Stimulated activated CD8-positive, alpha-beta memory T cell treated with anti-CD3 and anti-CD28 coated beads, Interleukin-7, amount 100 ng/mL, for 48 hours (primary cell): ENCODE measurements at places on chromosomes 5 and 9.

GRCh38 chr9:116156621-116157314, 3.2 kb downstream of the PAPPA start:
- no peak for DNase-seq

- DNase-seq: no peak
Observed at GRCh38 chr5:68680366-68680765, 413.4 kb upstream of the SLC30A5 start.

- no peak for DNase-seq
Observed at GRCh38 chr5:92222449-92222848, 839.3 kb upstream of the ARRDC3 start.

- DNase-seq: no peak
Observed at GRCh38 chr5:26894719-26895263, 143.6 kb downstream of the CDH9 start.

DNA sequence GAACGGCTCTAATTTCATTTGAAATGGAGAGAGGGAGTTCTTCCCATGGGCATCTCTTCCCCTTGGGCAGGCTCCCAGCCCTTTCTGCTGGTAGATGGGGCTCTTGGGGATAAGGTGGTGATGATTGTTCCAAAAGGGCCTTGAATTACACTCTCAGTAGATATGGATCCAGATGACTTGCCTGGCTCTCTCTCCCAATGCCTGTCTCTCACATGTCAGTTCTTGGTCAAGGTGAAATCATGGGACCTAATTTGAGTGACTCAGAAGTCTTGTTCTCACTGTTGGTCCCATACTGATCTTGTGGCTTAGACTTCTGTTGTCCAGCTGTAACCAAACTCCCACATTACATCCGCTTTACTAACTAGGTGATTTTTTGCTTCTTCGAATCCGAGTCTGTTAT, 317.0 kb upstream of the RFX3 start:
- no peak for DNase-seq

DNA sequence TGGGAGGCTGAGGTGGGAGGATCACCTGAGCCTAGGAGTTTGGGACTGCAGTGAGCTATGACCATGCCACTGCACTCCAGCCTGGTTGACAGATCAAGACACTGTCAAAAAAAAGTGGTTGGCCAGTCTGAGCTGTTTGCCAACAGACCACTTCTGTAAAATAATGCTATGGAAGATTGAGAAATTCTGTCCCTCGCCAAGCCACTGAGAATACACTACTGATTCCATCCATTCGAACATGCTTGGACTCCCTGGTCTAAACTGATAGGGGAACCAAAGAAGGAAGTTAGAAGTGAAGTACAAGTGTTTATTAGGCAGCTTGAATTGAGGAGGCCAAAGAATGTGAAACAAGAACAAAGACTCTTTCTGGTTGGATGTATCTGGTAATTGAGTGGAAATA, 27.2 kb downstream of the ENC1 start:
- DNase-seq: no peak

- no peak for DNase-seq
Observed at GRCh38 chr9:70135176-70135575, 91.5 kb downstream of the MAMDC2 start.

DNA sequence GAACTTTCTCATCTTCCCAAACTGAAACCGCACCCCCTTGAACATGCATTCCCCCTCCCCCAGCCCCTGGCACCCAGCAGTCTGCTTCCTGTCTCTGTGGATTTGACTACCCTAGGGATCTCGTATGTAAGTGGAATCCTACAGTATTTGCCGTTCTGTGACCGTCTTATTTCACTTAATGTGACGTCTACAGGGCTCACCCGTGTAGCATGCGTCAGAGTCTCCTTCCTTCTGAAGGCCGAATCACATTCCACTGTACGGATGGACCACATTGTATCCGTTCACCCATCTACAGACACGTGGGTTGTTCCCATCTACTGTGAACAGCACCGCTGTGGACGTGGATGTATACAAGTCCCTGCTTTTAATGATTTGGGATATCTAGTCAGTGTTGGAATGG, 4.5 kb downstream of the PRRX2 start:
- DNase-seq: no peak

DNA sequence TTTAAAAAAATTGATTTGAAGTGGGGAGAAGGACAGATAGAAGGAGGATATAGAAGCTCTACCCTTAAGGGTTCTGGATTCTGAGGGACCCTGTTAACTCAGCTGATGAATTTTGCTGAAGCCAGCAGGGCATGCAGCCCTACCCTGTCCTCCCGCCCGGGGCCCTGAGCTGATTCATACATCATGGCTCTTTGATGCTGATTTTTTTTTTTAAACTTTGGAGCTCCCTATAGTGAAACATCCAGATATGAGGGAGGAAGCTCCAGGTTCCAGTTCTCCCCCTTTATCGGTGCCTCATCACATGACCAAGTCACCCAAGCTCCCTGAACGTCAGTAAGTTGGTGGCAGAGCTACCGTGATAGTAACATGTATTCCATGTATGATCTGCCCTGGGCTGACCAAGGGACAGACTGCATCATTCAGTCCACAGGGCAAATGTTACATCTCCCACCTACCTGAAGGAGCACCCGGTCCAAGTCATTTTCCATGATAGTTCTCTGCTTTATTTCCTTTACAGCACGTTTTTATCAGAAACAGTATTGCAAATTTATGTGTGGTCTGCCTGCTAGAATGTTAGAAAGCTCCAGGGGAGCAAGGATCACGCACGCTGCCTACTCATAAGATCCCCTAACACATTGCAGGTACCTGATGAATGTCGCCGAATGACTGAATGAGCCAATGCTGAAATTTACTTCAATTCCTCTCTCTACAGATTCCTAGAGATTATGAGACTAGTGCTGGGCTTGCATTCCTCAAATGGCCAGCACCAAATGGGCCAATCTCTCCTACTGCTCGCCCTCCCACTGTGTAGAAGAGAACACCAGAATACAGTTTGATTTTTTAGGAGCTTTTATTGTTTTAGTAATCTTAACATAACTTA, 25.9 kb downstream of the SPARC start:
- no peak for DNase-seq

GRCh38 chr9:5886114-5886939, 4.4 kb upstream of the MLANA start:
- peak; percentile 52 for DNase-seq

DNA sequence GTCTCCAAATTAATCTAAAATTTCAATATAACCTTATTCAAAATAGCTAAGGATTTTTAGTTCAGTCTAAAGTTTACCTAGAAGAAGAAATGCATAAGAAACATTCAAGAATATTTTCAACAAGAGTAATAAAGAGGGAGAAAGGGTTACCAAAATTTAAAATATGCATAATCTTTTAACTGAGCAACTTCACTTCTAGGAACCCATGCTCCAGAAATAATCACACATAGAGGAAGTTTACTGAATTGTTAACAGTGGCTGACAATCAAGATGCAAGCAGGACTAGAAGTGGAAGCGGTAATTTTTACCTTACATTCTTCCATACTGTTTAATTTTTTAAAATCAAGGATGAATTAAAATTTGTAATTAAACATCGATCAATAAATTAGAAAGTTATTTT, 1.9 kb downstream of the PJA2 start:
- DNase-seq: no peak

DNA sequence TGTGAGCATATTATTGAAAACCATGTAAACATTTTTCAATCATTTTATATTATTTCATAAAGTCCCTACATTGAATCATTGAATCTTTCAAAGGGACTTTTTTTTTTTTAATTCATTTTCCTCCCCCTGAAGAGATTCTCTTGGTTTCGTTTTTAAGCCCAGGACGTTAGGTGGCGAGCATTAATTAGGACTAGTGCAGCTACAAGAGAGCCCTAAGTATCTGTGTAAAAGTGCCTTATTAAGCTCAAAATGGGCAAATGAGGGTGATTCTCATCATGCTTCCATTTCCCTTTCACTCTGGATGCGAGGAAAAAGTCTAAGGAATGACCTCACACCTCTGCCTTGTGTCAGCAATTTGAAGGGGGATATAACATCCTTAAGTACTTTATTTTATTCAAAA, 517.9 kb upstream of the ITGA1 start:
- DNase-seq: no peak
